ENCODE measurements at places on chromosomes 4 and X. TPM values are rescaled to one million over a fixed set of nuclear protein-coding genes. Genes with fewer than 3 reads are reported as not detected.

- DNase-seq = no peak
Measured at GRCh38 chr4:184957446-184958115, 60.7 kb upstream of the HELT start.

GRCh38 chr4:80540349-80540748 is 204.8 kb downstream of the CFAP299 start:
- DNase-seq = no peak

DNA sequence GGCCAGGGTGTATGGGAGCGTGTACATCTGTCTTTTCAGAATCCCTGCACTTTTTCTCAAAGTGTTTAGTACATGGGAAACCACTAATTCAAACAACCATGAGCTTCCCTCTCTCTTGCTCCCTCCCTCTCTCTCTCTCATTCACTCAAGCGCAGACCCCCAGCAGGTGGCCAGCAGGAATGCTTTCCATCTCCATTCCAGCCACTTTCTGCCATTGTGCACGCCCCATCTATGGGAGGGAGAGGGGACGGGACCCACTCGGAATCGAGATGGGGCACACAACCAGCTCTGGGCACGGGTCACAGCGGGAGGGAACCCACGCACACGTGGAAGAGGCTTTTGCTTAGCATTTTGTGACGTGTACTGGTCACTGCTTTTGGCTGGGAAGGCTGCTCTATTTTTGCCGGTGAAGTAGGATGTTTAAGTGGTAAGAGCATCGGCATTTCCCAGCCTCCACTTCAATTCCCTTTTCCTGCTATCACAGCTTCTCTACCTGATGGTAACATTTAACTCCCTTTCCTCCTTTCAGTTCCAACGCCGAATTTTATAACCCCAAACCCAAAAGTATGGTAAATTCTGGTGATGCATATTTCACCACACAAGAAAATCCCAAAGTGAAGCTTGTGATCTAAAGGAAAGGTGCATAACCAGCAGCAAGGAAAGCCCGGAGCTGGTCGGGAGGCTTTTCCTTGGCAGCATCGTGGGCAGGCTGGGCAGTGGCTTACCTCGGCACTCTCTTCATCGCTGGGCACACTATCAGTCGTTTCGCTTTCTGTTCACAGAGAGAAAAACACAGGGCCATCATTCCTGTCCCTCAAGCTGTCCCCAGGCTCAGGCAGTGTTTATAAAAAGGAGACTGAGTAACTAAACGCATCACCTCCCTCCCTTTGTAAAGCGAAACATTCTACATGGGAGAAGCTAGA is 84.1 kb downstream of the IRF2 start:
- no peak for DNase-seq

DNA sequence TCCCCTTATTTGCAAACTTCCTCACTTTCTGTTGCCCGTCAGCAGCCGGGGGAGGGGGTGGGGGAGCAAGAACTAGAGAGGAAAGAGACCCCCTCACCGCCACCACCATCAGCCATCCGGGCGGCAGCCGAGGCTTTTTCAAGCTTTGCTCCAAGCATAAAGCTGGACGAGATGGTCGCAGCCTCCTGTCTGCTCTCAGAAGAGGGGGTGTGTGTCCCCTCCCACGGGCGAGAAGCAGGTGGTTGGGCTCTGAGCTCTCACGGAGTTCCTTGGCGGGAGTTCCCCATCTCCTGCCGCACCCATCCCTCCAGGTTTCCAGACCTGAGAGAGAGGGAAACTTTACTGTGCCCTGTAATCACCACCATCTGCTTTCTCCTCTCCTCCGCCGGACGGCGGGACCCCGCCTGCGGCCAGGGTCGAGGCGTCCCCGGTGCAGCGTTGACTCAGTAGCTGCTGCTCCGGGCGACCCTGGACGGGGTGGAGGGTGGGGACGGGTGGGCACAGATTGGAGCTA is 4.7 kb upstream of the ARX start:
- no peak for DNase-seq

NPFFR2 gene
- total RNA-seq = 1.6 TPM

- DNase-seq = no peak
Measured at GRCh38 chrX:38278682-38279081, 48.6 kb downstream of the RPGR start.

GRCh38 chr4:184906480-184907097 is 80.8 kb upstream of the ACSL1 start:
- DNase-seq = no peak

- no peak for DNase-seq
Measured at GRCh38 chr4:4391866-4392265, 5.0 kb downstream of the NSG1 start.

GYPE gene
- total RNA-seq = 0.29 TPM

DNA sequence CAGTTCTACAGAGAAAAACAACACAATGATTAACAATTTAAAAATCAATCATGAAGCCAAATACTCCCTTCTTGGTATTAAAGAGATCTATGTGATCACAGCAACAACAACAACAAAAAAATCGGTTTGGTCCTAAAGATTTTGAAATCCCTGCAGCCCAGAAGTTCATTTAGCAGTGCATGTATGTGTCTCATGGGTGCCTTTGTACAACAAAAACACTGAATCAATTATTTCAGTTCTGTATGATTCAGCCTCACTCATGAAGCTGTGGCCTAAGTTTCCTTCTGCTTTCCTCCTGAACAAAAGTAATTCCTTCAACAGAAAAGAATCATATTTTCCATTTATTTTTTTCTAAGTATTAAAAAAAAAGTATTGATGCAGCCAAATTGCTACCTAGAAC is 393.4 kb upstream of the NDST3 start:
- DNase-seq = no peak

PSAPL1 gene
- total RNA-seq = not detected

DNA sequence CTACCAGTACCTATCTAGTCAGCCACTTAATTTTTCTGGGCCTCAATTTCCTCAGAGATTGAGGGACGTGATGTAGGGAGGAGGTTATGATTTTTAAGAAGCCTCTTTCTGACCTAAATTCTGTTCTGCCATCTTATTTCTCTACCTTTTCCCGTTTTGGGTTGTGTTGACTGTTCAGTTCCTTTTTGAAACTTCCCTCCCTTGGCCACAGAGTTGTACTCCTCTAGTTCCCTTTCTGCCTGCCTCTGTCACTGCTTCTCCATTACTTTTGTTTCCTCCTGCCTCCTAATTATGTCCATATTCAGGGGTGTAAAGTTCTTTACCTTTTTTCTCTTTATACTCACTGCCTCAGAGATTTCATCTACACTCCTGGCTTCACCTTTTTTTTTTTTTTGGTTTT is 25.4 kb downstream of the CLCN5 start:
- DNase-seq = no peak

- no peak for DNase-seq
Measured at GRCh38 chrX:134971926-134972325, 18.9 kb upstream of the SMIM10 start.

MFAP3L gene
- 1.6 TPM for total RNA-seq

- no peak for DNase-seq
Measured at GRCh38 chrX:40143001-40143400, 45.2 kb upstream of the BCOR start.

VCX gene
- not detected for total RNA-seq

SHROOM4 gene
- 39.6 TPM for total RNA-seq

- DNase-seq = no peak
Measured at GRCh38 chr4:38004062-38004461, 43.9 kb downstream of the PTTG2 start.

DNA sequence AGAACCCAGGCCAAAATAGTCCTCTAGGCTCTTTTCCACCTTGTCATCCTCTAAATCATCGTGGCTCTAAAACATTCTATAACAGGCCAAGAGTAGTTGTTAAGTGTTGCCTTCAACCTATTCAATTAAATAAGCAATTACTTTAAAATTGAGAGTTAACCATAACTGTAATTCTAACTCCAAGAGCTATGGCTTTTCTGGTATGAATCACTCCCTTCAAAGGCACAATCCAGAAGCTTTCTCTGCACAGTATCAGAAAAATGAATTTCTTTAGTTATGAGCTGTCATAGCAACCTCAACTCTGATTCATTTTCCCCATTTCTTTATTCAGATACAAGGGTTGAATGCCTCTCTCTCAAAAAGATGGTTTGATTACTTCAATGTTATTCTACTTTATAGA is 21.7 kb downstream of the INPP4B start:
- no peak for DNase-seq

DNA sequence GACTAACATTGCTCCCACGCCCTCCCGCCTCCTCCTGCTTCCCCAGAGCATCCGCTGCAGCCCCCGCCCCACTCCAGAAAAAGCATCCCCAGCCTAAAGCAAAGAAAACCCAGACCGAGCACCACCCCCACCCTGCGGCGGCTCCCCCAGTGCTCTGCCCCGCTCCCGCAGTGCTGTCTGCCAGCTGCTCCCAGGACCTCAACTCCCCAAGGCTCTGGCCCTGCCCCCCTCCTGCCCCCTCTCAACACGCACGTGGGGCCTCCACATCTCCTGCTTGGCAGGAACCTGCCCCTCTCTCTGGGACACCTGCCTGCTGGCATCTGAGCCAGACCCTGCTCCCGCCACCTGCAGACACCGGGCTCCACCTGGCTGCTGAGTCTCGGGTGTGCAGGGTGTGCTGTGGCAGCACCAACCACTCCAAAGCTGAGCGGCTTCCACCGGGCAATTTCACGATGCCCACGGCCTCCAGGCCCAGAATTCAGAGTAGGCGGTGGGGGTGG is 79.4 kb downstream of the FAM53A start:
- no peak for DNase-seq

DNA sequence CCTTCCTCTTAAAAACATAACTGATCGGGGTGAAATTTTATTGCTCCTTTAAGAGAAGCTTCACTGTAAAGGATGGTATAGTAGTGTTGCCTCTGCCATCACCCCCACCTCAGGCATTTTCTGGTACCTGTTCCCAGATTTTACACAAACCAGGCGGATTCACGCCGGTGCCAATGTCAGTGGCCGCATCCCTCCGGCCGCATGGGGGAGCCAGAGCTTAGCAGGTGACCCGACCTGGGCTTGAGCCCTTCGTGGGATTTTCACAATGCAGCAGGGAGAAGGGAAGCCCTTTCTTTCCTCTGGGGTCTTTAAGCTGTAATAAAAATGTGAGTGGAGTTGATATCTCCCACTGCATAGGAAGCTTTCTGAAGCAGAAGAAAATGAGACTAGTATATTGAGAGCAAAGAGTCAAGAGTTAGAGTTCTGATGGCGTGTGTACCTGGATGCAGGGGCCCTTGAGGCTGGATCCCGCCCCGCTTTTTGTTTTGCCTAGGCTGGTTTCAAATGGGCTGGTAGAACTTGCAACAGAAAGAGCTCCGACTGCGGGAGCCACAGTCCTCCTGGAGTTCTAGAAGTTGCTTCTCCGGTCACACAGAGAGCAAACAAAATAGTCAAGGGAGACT is 59.4 kb downstream of the POLR2B start:
- no peak for DNase-seq

F8A3 gene
- 9.0 TPM for total RNA-seq

CT45A5 gene
- not detected for total RNA-seq

DNA sequence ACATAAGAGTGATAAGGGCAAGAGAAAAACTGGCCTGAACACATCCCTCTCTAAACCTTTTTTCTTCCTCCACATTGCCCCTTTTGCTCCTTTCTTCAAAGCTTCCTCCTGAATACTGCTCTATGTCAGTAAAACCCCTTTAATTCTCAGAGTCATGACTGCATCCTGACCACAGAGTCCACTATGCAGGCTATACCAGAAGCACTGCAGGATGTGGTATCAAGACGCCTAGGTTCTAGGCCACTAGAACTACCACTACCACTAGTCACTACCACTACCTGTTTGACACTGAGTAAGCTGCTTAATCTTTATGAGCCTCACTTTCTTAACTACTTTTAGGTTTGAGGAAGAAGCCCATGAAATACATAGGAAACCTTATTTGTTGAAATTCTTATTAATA is 38.7 kb downstream of the ARHGEF9 start:
- DNase-seq = no peak

DNA sequence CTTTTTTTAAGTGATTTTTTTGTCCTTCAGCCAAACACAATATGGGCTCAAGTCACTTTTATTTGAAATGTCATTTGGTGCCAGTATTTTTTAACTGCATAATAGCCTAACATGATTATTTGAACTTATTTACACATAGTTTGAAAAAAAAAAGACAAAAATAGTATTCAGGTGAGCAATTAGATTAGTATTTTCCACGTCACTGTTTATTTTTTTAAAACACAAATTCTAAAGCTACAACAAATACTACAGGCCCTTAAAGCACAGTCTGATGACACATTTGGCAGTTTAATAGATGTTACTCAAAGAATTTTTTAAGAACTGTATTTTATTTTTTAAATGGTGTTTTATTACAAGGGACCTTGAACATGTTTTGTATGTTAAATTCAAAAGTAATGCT is 62.1 kb downstream of the EDNRA start:
- DNase-seq = no peak

DNA sequence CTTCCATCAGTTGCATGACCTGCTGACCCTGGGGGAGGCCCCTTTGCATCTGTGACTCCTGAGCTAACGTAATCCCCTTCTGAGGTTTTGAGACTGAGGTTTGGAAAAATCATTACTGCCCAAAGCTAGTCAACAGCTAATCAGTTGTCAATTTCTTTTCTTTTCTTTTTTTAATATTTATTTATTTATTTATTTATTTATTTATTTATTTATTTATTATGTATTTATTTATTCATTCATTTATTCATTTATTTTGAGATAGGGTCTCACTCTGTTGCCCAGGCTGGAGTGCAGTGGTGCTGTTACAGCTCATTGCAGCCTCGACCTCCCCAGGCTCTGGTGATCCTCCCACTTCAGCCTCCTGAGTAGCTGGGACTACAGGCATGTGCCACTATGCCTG is 25.1 kb upstream of the FHL1 start:
- DNase-seq = no peak

GRCh38 chr4:61500883-61501282 is 300.8 kb downstream of the ADGRL3 start:
- DNase-seq = no peak

CORIN gene
- total RNA-seq = 0.19 TPM

DNA sequence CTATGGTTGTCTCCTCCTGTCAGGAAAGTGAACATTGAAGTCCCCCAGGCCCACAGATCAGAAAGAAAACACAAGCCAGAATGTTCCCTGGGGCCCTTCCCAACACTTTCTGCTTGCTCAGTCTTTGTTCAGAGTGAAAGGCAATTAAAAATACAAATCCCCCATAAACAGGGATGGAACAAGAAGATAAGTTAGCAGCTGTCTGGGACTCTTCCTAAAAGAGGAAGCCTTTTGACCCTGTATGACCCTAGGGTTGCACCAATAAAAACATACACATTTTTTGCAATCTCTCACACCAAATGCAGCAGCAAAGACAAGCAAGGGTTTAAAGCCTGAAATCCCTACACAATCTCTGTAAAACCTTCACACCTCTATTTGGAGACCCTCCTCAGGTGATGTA is 22.6 kb downstream of the IRF2 start:
- DNase-seq = no peak

P2RY10 gene
- total RNA-seq = not detected

HS3ST1 gene
- 0.87 TPM for total RNA-seq

- no peak for DNase-seq
Measured at GRCh38 chrX:97587171-97587570, 703.5 kb downstream of the RPA4 start.

GRCh38 chr4:99404595-99405287 is 30.4 kb downstream of the ADH7 start:
- DNase-seq = no peak

- DNase-seq = no peak
Measured at GRCh38 chr4:27018076-27018475, 157.4 kb downstream of the STIM2 start.

- no peak for DNase-seq
Measured at GRCh38 chr4:38177035-38177546, 216.9 kb downstream of the PTTG2 start.

NPNT gene
- total RNA-seq = 2.1 TPM
